ENCODE measurements at places on chromosomes 6 and 20.

DNA sequence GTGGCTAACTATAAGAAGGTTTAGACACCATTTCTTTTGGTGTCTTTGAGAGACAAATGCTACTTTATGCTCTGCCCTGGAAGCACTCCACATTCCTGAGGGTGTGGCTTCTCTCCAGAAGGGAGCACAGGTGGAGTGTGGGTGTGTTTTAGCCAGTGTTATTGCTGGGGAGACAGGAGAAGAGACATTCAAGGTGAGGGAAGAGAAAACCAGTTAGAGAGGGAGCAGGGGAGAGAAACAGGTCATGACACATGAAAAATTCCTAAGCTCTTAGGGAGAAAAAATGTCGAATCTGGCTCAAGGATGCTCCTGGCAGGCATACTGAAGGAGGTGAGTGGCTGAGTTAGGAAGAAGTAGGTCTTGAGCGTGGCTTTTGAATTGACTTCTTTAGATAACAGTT is 292.8 kb downstream of the CLIC5 start:
- DNase-seq, result no peak

DNA sequence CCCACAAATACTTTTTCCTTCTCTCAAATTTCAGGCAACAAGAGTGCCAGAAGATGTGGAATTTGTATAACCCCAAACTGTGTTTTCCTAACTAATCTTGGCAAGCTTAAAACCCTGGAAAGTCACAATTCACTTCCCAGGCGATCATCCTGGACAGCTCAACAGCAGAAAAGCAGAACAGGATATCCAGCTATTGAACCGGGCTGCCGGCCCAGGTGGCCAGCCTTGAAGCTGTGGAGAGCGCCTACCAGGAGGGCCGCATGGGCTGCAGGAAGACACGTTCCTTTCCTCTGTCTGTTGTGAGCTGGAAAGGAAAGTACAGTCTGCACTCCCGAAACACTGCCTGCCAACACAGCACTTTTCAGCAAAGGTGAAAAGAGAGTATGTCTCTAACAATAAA is 719.7 kb upstream of the MARCKS start:
- DNase-seq, result no peak

DNA sequence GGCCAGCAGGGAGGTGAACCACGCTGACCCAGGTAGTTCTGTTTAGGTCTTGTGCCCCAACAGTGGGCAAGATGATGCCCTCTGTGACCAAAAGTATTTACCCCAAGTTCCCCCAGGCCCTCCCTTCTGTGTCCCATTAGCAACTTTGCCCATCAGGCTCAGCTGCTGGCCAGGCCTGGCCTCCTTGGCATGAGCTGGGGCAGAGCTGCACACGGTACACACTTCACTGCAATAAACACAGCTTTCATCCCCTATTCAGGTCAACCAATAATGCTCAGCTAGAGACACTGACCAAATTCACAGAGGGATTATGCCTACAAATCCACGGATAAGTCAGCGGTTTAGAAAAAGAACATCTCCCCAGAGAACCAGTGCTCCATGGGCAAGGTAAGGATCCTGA is 103.7 kb downstream of the SLC23A2 start:
- DNase-seq, result no peak

GRCh38 chr6:130527173-130527572 is 161.4 kb downstream of the TMEM200A start:
- DNase-seq, result no peak

DNA sequence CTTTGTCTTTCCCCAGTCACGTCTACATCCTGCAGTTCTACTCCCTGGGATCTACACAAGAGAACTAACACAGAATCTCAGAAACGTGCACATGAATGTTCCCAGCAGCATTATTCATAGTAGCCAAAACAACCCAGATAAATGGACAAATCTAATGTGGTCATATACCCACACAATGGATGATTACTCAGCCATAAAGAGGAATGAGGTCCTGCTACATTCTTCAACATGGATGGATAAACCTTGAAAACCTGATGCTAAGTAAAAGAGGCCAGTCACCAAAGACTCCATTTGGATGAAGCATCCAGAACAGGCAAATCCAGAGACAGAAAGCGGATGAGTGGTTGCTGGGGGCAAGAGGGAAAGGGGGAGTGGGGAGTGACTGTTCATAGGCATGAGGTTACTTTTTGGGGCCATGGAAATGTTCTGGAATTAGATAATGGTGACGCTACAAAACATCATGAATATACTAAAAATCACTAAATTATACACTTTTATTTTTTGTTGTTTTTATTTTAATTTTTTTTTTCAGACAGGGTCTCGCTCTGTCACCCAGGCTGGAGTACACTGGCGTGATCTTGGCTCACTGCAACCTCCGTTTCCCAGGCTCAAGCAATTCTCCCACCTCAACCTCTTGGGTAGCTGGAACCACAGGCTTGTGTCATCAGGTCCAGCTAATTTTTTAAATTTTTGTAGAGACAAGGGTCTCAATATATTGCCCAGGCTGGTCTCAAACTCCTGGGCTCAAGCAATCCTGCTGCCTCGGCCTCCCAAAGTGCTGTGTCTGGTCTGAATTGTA is 50.8 kb upstream of the DSN1 start:
- no peak for DNase-seq

DNA sequence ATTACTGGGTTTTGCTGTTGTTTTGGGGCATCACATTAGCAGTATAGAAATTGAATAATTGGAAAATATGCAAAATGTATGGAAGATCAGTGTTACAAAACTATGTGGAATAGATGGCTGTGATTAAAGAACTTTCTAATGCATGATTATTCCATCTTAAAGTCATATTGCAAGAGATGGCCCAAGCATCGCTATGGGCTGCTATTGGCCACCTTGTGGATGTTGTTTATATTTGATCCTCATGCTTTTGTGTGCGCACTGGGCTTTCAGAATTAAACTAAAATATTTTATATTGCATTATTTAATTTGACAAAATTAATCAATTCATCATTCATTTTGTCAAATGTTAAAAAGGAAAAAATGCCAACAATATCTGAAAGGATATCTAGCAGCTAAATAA is 16.1 kb upstream of the HMGN3 start:
- DNase-seq, result no peak

Data from CMK (cell line).